NCI-H187 treated with DMSO at 0.1 percent for 48 hours (cell line): ENCODE measurements at places on chromosomes 3 and 15.

GRCh38 chr3:77038930-77039605, 831 bp upstream of the ROBO2 start:
- DNase-seq = no peak

GRCh38 chr15:93942269-93942694, 289.1 kb upstream of the MCTP2 start:
- no peak for DNase-seq

- DNase-seq = no peak
Measured at GRCh38 chr15:41894791-41895463, 1.1 kb upstream of the SPTBN5 start.

DNA sequence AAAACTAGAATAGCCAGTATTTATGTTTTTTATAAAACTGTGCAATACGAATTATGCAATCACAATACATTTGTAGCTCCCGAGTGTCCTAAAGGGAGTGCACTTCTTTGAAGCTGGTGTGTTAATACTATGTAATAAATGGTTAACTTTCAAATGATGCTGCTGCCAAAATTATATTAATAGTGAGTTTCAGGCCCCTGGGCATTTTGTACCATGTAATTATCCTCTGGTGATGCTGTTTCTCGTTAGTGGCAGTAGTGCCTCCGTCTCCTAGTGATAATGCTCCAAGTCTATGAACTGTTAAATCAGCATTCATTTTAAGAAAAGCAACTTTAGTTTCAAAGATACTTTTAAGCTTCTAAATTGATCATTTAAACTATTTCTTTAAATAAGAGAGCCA, 132.7 kb upstream of the BHLHE40 start:
- no peak for DNase-seq

- no peak for DNase-seq
Measured at GRCh38 chr3:155354658-155355057, 61.2 kb upstream of the STRIT1 start.

- no peak for DNase-seq
Measured at GRCh38 chr15:52415628-52416027, 113.1 kb downstream of the MYO5A start.

DNA sequence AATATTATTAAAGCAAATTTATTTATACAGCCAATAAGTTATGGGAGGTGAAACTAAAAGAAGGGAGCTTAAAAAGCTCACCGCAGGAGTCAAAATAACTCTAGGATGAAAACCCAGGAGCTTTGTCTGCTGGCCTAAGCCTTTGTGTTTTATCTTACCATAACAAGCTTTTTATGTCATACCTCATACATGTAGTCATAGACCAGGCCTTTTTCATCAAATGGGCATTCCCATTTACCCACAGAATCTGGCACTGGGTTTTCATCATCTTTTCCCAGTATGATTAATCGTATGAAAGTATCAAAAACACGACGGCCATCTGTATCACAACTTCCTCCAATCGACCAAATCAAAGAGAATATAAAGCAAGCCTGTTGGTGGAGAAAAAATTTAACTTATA, 122.8 kb downstream of the DNAH12 start:
- DNase-seq = no peak

DNA sequence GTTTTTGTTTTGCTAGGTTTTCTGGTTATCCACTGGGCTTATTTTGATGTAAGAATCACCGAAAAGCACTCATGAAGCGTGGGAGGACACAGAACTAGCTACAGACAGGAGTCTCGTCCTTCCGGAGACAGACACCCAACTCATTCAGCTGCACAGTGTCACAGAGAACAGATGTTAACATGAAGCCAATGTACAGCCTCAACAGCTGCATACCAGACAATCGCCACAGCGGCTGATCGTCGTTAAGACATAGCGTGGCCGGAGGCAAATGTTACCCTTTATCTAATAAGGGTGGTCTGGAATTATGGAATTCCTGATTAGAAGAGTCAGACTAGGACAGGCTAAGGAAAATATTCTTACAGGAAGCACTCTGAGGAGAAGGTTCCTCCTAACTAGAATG, 1.1 kb upstream of the PYGO1 start:
- DNase-seq = no peak
